ENCODE measurements at places on chromosomes 2 and 18. TPM values are rescaled to one million over a fixed set of nuclear protein-coding genes. Genes with fewer than 3 reads are reported as not detected.

The SULT1C4 gene
- not detected for total RNA-seq

The MYO1B gene
- total RNA-seq: 37.5 TPM

The SERPINB10 gene
- total RNA-seq: 2.8 TPM

The HOXD3 gene
- not detected for total RNA-seq

The DYSF gene
- 1.6 TPM for total RNA-seq

The GAD1 gene
- total RNA-seq: 12.8 TPM

DNA sequence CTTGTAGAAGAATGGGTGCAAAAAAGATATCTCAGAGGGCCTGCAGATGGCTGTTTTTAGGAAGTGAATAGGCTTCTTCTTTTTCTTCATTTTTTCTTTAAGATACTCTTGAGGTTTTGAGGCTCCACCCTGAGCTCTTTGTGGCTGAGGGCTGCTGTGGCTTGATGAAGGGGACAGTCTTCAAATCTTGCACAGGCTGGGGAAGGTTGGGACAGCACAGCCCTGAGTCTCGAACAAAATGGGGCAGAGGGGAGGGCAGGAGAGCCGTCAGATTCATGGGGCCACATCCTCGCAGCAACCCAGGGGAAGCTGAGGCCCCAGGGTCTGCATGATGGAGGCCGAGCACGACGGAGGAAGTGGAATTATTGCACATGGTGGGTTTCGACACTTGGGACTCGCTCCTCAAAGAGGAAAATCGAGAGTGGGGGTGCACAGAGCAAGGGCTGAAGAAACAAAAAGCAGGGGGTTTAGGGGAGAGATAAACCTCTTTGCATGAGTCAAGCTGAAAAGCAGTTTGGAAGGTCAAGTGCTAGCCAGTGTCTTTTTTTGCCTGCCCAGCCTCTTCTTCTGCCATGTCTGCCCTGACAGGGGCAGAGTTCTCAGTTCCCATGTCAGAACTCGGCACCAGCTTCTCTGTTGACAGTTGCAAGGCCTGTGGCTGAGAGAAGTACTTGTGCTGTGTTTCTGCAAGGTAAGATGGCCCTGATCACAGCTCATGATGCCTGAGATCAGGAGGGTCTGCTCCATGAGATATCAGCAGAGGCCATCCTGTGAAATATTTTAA lies 19.5 kb downstream of the INPP4A start:
- peak; percentile 52 for DNase-seq

GRCh38 chr2:54161660-54162424 lies 46.4 kb downstream of the ACYP2 start:
- no peak for DNase-seq

DNA sequence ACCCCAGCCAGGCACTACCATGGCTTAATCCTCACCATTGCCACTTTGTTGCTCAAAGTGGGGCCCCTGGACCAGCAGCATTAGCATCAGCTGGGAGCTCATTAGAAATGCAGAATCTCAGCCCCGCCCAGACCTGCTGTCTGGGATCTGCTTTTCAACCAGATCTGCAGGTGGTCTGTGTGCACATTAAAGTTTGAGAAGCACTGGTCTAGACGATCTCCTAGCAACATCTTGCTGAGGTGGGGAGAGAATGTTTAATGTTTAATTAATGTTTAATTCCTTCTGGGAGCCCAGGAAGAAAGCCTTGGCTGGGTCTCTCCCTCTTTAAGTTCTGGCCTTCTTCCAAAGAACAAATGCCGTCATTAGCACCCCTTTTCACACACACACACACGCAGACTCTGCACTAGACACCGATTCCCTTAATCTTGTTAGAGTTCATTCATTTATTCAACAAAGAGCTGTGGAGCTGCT lies 53.7 kb downstream of the EDAR start:
- no peak for DNase-seq

- DNase-seq: no peak
These were observed 234.5 kb downstream of the PARD3B start for GRCh38 chr2:204779771-204780170.

DNA sequence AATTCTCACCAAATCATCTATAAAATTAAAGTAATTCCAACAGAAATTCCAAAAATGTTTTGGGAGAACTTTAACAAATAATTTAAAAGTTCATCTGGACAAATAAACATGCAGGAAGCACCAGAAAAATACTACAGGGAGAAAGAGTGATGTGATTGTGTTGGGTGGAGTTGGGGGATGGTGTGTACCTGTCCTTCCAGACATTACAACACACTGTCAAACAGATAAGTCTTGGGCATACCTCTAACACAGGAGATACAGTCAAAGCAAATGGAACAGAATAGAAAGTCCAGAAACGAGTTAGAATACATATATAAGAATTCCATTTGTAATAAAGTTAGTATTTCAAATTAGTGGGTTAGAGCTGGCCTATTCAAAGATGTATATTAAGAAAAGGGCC lies 22.6 kb downstream of the METTL8 start:
- DNase-seq: no peak

GRCh38 chr18:48163738-48164115 lies 233.3 kb upstream of the SMAD2 start:
- DNase-seq: no peak

DNA sequence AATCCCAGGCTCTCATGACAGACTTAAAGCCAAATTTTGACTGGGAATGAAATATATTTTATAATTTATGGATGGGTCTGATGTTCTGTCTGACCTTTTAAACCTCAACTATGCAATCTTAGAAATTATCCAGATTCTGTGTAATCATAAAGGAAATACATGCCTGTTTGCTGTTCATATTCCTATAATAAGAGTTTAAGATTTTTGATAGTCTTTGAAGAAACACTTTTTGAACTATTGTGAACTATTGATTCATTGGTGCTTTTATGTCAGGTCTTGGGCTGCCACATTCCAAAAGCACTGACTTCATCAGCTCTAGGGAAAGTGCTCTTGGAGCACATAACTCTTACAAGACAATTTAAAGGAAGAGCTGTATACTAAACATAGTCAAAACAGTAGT lies 64.2 kb downstream of the CCDC150 start:
- no peak for DNase-seq

DNA sequence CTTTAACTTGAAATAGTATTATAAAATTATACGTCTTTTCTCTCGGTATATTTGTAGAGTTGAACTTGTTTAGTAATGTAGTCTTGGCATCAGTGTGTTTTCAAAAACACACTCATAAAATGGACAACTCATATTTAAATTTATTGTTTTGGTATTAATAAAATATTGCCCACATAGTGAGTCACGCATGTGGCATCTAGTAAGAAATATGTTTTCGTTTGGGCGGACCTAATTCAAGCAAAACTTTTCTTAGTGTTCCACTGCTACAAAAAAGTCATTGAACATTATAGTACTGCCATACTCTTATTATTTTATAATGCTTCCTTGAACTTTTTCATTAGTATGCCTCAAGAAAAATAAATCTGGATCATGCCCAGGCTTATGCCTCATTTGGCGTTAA lies 31.1 kb upstream of the FAM237A start:
- DNase-seq: no peak

DNA sequence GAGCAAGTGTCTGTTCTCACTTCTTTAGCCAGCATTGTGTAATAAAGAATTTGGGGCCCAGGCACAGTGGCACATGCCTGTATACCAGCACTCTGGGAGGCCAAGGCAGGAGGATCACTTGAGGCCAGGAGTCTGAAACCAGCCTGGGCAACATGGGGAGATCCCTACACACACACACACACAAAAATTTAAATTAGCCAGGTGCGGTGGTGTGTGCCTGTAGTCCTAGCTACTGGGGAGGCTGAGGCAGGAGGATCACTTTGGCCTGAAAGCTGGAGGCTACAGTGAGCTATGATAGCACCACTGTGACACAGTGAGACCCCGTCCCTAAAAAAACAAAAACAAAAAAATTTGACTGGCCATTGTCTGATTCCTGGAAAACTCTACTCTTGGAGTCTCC lies 8.3 kb downstream of the REV1 start:
- no peak for DNase-seq

DNA sequence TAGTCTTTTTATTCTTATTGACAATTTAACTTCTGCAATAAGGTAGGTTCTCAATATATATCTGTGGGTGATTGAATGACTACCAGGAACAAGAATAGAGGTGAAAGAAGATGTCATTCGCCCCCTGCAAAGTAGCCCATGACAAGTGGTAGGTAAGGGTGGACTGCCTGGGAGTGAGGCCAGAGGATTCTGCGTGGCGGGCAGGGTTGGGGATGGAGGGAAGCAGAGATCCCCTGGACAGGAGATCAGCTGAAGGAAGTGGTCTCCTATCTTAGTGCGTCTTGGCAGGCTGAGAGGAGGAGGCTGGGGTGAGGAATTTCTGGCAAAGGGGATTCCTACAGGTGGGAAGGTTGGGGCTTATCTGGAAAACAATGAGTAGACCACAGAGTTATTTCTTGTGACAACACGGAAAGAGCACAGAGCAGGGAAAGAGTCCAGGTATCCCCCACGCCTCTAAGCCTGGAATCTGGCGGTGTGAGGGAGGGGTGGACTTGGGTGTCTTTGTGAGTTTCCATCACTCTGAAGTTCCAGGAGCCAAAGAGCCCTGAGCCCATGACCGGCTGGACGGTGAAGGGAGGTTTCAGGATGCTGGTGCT lies 21.5 kb upstream of the MYCN start:
- DNase-seq: no peak

DNA sequence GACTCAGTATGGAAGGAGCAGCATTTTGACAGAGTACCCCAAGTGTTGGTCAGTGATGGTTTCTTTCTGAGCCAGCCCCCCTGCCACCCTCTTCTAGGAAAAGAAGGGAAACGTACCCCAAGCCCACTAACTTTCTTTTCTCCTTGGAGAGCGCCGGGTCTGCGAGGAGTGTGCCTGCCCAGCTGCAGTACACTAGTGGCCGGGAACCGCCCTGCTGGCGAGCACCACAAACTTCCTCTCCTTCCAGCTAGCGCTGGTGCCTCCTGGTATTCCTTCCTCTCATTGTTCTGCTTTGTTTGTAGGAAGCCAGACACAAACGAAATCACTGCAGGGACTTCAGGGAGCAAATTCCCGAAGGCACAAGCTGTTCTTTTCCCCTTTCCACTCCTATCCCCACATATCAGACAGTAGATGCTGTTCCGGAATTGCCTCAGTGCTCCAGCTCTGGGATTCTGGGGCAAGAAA lies 1.8 kb downstream of the CCDC85A start:
- no peak for DNase-seq

GRCh38 chr2:183359867-183360266 lies 235.6 kb downstream of the NUP35 start:
- no peak for DNase-seq
